ENCODE measurements at places on chromosomes 1 and 21.

DNA sequence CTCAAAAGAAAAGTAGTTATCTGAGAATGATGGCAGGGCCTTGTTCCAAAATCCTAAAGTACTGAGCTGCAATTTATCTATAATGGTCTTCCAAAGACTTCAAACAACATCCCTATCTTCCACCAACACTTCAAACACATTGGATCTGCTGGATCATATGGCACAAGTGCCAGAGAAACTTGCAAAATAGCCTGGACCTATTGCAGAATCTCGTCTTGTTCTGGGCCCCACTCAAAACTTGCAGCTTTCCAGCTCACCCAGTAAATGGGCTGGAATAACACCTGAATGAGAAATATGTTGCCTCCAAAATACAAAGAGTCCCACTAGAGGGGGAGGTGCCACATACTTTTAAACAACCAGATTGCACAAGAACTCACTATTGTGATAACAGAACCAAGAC is 44.0 kb upstream of the PKN2 start:
- DNase-seq = no peak

GRCh38 chr1:1217621-1218523 is 3.9 kb upstream of the TNFRSF4 start:
- DNase-seq = no peak

- no peak for DNase-seq
Observed at GRCh38 chr1:30024411-30025195, 698.8 kb downstream of the MATN1 start.

GRCh38 chr1:241102664-241103063 is 254.3 kb downstream of the RGS7 start:
- DNase-seq = no peak

- no peak for DNase-seq
Observed at GRCh38 chr1:155181371-155182051, 7.9 kb downstream of the TRIM46 start.

DNA sequence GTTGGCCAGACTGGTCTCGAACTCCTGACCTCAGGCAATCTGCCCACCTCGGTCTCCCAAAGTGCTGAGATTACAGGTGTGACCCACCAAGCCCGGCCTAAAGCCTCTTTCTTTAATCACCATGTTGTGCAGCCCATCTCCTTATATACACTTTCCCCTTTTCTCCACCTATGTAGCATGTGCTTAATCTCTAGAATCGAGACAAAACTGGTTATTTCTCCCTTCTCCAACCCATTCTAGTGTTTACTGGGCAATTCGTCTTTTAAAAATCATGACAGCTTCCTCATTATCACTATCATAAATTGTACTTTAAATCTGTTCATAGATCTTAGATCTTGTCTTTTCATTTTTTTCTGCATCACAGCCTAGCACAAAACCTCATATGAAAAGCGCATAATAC is 285.7 kb downstream of the PDE4B start:
- no peak for DNase-seq

GRCh38 chr21:35543746-35544145 is 494.6 kb upstream of the RUNX1 start:
- no peak for DNase-seq

DNA sequence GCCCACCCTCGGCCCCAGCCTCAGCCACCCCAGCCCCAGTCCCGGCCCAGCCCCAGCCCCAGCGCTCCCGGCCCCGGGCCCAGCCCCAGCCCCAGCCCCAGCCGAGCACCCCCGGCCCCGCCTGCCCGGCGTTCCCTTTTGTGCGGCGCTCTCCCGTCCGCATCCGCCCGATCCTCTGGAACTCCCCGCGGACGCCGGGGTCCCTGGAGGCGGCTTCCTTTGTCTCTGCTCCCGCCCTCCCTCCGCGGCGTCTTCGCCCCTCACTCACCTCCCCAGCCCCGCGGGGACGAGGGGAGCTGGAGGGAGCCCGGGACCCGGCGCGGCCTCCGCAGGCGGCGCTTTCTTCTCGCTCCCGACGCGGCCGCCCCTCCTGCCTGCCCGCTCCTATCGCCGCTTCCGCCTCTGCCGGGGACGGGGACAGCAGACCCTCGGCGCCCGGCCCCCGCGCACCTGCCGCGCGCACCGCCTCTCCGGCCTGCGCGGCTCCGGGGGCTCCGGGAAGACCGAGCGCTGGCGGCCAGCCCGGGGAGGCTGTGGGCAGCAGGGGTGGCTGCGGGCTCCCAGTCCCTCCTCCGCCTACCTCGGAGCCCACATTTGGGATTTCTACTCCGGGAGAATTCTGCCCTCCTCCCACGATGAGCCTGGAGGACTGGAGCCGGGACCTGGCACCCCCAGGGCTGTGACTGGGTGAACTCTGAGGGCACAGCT is 14.0 kb downstream of the AGRN start:
- no peak for DNase-seq

GRCh38 chr1:86205741-86206140 is 49.2 kb upstream of the COL24A1 start:
- no peak for DNase-seq

GRCh38 chr1:92709738-92710137 is 75.2 kb downstream of the EVI5 start:
- no peak for DNase-seq

GRCh38 chr1:232340446-232340845 is 289.5 kb downstream of the SIPA1L2 start:
- DNase-seq = no peak

GRCh38 chr1:78078358-78078757 is 32.6 kb downstream of the GIPC2 start:
- no peak for DNase-seq

DNA sequence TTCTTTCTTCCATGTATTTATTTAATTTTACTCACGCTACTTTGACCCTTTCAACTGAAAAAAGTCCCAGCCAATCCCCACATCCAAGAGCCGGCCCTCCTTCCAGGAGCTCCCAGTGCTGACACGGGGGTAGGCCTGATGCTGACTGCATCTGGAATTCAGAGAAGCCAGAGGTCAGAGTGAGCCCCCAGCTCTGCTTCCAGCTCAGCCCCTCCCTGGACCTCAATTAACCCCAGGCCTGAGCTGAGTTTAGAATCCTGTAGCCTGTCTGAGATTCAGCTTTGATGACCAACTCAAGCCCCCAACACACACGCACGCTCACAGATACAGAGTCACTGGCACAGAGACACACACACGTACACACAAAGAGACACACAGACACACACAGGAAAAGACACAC is 247.9 kb downstream of the NPHP4 start:
- DNase-seq = no peak

GRCh38 chr1:9894115-9894514 is 16.0 kb downstream of the CTNNBIP1 start:
- DNase-seq = no peak

- no peak for DNase-seq
Observed at GRCh38 chr1:106304106-106304505, 752.4 kb upstream of the PRMT6 start.

- no peak for DNase-seq
Observed at GRCh38 chr1:94622757-94623156, 81.2 kb upstream of the F3 start.

- DNase-seq = no peak
Observed at GRCh38 chr1:207440626-207441025, 13.5 kb upstream of the CR2 start.

- no peak for DNase-seq
Observed at GRCh38 chr1:83905315-83905907, 93.5 kb downstream of the TTLL7 start.

- no peak for DNase-seq
Observed at GRCh38 chr21:44511219-44511937, 28.6 kb downstream of the KRTAP10-1 start.

- no peak for DNase-seq
Observed at GRCh38 chr1:214808845-214809460, 206.0 kb downstream of the CENPF start.

DNA sequence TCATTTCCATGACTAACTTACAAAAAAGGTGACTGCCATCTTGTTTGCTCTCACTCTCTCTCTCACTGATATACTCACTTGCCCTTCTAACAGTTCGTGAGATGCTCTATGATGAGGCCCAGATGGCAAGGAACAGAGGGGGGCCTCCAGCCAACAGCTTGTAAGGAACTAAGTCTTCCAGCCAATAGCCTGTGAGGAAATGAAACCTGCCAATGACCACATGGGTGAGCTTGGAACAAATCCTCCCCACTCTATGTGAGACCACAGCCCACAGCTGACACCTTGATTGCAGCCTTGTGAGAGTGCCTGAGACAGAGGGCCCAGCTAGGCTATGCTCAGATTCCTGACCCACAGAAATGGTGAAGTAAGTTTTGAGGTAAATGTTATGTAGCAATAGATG is 153.7 kb downstream of the HHIPL2 start:
- DNase-seq = no peak

- no peak for DNase-seq
Observed at GRCh38 chr1:236530959-236531358, 7.2 kb downstream of the LGALS8 start.

DNA sequence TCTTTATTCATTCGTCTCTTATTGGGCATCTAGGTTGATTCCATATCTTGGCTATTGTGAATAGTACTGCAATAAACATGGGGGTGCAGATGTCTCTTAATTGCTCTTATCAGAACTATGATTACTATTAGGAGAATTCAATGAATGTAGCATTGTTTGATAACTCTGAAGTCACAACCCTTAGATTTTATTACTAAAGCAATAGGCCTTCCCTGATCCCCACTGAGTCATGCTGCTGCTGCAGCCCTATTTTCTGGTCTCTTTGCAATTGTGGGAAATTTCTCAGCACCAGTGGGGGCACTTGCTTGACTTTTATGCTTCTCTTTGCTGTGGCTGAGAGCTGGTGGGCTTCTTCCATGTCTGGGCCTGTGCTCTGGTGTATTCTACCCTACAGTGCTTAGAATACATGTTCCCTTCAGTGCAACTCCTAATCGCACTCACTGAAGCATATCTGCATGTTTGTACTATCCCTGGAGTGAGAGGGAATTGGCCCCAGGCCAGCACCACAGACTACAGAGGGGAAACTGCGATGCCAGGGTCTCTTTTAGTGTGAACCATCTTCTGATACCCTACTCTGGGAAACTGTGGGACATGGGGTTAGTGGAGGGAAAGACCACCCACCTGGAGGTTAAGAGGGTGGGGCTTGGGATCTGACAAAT is 52.2 kb upstream of the ROR1 start:
- DNase-seq = no peak

DNA sequence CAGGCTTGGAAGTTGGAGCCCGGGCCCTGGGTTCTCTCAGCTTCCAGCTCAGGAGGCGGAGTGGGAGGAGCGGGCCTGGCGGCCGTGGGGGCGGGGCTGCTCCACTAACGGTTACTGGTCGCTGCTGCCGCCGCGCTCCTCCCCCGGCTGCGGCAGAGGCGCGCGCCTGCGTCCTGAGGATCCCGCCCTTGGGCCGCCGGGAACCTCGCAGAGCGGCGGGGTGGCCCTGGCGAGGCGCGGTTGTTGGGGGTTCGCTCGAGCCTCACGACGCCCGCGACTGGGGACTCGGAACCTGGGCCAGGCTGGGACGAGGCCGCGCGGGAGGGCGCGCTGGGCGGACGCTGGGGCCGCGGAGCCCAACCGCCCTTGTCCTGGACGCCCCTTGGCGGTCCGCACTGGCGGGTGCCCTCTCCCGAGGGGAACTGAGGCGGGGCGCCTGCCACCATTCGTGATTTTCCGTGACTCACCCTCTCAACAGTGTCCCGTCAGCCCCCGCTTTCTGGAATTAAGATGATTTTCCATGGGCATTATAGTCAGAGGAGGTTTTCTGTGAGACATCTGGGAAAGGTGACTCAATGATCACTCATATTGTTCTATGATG is 34.1 kb downstream of the OR2G3 start:
- DNase-seq = no peak

- no peak for DNase-seq
Observed at GRCh38 chr1:9805006-9805508, 18.7 kb downstream of the CLSTN1 start.

DNA sequence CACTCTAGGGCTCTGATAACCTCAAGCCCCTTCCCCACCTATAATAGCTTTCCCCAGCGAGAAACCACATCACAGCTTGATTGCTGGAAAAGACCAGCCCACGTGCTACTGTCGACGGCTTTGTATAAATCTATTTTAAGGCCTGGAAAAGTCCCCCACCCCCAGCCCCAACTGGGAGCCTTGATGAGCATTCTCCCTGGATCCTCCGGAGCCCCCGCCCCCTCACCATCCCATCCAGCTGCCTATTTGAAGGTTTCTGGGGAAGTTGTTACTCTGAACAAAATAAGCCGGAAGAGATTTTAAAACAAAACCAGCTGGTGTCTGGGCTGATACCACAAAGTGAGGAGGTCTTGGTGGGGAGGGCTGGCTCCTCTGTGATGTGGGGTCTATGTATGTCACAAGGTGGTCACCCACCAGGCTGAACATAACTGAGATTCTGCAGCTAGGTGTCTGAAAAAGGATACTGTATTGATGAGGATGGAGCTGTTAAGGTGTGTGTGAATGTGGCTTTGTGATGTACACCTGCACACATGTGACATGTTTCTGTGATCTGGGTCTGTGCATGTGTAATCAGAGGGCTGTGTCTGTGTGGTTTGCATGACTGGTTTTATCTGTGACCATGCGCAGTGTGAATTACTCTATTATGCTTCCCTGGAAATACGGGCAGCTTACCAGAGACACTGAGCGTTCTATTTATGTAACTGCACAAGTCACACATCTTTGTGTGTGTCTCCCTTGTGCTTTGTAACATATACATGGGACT is 25.0 kb downstream of the RIMS3 start:
- DNase-seq = no peak

- DNase-seq = no peak
Observed at GRCh38 chr1:84939761-84940160, 46.8 kb upstream of the LPAR3 start.

DNA sequence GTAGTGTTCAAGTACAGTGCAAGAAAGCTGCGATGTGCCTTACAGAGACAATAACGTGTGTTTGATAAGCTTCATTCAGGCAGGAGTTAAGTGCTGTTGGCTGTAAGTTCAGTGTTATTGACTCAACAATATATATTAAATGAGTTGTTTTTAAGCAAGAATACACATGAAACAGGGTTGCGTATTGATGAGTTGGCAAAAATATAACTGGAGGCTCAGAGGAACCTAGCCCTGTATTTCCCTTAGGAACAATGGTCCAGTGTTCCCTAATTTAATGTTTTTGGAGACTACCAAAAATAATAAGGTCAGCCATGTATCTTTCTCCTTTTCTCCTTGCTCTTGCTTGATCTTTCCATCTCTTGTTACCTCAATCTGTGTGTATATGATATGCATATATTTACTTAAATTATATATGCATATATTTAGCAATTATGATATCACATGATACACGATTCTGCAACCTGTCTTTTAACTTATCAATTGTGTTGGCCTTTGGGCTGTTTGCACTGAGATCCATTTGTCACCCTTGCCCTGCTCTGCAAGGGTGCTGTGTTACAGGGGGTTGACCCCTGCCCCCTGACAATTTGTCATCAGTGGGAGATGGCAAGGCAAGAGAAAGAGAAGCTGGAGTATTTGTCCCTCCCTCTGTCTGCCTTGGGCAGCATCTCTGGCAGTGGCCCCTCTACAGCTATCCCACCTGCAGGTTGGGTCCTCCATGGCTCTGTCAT is 109.7 kb downstream of the FGGY start:
- no peak for DNase-seq
